ENCODE measurements at places on chromosomes 2 and 18.

DNA sequence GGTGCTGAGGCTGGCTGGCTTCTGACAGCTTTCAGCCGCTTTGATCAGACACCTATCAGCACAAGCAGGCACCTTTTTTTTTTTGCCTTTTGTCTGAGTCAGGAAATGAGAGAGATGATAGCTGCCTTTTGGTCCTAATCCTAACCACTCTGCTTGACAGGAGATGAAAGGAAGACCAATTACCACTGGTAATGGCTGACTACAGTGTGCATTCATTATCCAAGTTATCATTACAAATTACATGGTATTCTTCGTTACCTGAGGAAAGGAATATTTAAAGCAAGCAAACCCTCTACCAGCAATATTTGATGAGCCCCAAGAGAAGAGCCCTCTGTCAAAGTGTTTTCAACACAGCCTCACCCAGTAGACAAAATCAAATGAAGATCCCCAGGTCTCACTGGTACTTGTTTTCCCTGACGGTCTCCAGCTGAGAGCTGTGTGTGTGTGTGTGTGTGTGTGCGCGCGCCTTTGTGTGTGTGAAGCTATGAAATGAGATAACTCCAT is 925.7 kb downstream of the DCDC2C start:
- DNase-seq: peak; percentile 22

- no peak for DNase-seq
These were observed 45.9 kb downstream of the PIKFYVE start for GRCh38 chr2:208311954-208312353.

GRCh38 chr2:197982565-197982964 is 178.2 kb downstream of the PLCL1 start:
- DNase-seq: no peak

GRCh38 chr2:150136401-150136800 is 351.1 kb downstream of the RND3 start:
- no peak for DNase-seq

DNA sequence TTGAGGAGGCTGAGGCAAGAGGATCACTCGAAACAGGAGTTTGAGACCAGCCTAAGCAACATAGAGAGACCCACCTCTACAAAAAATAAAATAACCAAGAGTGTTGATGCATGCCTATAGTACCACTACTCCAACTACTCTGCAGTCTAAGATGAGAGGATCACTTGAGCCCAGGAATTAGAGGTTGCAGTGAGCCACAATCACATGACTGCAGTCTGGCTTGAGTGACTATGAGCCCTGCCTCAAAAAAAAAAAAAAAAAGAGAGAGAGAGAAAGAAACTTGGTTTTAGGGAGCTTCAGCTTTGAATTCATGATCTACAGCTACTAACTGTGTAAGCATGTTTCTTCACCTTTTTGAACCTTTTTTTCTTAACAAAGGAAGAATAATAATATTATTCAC is 119.9 kb downstream of the HNMT start:
- no peak for DNase-seq

DNA sequence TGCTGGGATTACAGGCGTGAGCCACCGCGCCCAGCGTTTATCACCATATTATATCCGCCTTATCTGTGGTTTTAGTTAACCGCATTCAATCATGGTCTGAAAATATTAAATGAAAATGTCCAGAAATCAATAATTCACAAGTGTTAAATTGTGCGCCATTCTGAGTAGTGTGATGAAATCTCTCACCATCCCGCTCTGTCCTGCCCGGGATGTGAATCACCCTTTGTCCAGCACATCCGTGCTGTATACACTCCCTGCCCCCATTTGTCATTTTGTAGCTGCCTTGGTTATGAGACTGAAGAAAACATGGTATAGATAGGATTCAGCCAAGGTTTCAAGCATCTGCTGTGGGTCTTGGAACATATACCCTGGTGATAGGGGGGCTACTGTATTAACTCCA is 70.7 kb downstream of the TIMM21 start:
- no peak for DNase-seq

DNA sequence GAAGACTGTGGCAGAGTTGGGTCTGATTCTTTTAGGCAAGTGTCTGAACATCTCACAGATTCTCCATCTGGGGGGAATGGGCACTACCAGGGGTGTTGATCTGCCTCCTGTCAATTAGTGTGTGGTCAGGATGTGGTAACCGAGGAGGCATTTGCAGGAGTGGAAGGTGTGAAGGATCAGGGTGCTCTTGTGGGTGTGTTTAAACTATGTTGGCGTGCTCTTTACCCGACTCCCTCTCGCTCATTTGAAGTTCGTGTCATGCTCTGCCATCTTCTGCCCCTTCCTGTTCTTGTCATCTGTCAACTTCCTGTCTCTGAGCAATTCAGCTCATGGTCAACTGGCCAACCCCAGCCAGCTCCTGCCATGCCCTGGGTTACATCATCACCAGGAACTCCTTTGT is 107.9 kb downstream of the RTN4 start:
- DNase-seq: no peak

- DNase-seq: no peak
These were observed 255.8 kb upstream of the SLC14A2 start for GRCh38 chr18:45359275-45360009.

- no peak for DNase-seq
These were observed 693.2 kb downstream of the KCNJ3 start for GRCh38 chr2:155391613-155392130.

- no peak for DNase-seq
These were observed 16.6 kb downstream of the CDH7 start for GRCh38 chr18:65767406-65767805.

DNA sequence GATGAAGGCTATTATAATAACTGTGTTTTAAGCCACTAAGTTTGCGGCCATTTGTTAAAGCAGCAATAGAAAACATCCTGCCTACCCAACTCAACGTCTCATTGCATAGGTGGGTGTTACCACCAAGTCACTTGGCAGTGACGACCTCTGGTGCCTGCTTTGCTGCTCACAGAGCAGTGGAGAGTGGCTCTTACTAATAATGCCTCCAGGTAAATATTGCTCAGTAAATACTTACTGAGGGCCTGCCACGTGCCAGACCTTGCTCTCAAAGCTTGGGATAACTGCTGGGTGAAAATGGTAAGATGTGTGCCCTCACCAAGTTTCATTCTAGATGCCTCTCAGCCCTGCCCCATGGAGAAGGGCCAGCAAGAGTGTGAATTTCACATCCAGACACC is 27.7 kb downstream of the ITGA6 start:
- no peak for DNase-seq

- no peak for DNase-seq
These were observed 5.6 kb upstream of the RUFY4 start for GRCh38 chr2:218063486-218063885.

DNA sequence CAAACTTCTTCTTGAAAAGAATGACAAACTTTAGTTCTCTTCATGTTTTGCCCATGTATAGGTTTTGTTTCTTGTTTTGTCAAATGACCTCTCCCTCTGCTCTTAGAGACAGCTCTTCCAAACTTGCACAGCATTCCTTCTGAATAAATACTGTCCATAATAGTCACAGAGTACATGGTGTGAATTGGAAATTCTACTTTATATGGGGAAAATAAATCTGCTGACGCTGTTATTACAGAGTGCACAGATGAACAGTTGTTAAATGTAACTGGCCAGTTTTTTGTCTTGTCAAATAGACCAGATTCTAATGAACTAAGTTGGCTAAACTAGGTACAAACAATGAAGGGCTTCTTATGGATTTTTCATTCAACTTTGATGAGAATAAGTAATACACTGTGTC is 115.8 kb upstream of the DTNA start:
- DNase-seq: no peak

DNA sequence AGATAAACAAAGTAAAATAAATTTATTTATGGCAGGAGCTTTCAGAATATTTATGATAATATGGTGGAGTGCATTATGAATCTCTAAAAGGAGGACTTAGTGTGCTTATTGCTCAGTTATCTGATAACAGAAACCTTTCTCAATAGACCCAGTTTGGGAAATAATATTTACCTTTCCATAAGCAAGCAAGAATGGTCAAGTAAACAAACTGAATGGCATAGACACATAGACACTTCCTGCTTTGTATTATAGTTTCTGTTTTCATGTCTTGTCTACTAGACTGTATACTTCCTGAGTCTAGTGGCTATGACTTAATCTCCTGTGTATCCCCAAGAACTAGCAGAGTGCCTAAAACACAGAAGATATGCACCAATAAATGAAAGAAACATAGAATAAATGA is 87.8 kb downstream of the UPP2 start:
- DNase-seq: no peak
